ENCODE measurements at places on chromosomes 2 and 18. TPM values are rescaled to one million over a fixed set of nuclear protein-coding genes. Genes with fewer than 3 reads are reported as not detected.
A peak's percentile ranks its signal among the peaks of the same experiment; 100 is the strongest.

MAP3K19 gene
- not detected for total RNA-seq

GATA6 gene
- total RNA-seq = 10.0 TPM

SOX11 gene
- total RNA-seq = 2.1 TPM

ITGA6 gene
- total RNA-seq = 2.6 TPM

HJURP gene
- 5.8 TPM for total RNA-seq

SLC1A4 gene
- 13.1 TPM for total RNA-seq

ABCG5 gene
- total RNA-seq = not detected

RAB17 gene
- total RNA-seq = 0.26 TPM

ANAPC1 gene
- 42.1 TPM for total RNA-seq

DNA sequence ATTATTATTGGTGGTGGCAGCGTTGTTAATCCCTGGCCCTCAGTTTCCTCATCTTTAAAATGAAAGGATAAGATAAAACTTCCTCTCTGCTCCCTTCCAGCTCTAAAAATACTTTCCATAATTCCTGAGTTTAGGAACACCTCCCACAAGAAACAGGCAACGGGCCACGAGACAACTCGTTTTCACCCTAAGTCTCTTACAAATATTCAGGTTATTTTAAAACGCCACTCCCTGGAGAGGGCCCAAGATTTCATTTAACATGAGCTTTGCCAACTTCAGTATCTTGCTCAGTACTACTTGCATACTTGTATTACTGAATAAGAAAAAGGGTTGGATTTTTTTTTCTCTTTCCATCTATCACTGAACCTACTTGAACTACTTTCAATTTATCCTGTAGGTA is 611.1 kb upstream of the FANCL start:
- H3K4me1 ChIP-seq = no peaks in the 10 kb centered on the region
- DNase-seq = no peak
- H3K27me3 ChIP-seq = no peaks in the 10 kb centered on the region
- H3K27ac ChIP-seq = no peak overlapping the region

GRCh38 chr2:205772983-205773382 is 90.7 kb downstream of the NRP2 start:
- no peak overlapping the region for H3K27ac ChIP-seq
- H3K36me3 ChIP-seq = no peaks in the 10 kb centered on the region
- H3K4me3 ChIP-seq = no peak overlapping the region
- no peaks in the 10 kb centered on the region for H3K27me3 ChIP-seq
- peaks cover 7% of the 10 kb centered on the region for H3K4me1 ChIP-seq

GRCh38 chr18:45066886-45067285 is 386.2 kb downstream of the SETBP1 start:
- H3K36me3 ChIP-seq = no peaks in the 10 kb centered on the region
- no peak overlapping the region for H3K4me3 ChIP-seq
- H3K27ac ChIP-seq = no peak overlapping the region
- no peaks in the 10 kb centered on the region for H3K4me1 ChIP-seq
- H3K27me3 ChIP-seq = no peaks in the 10 kb centered on the region
- DNase-seq = peak; percentile 6

- no peak within 1 kb of the TSS for H3K4me3 ChIP-seq
- H3K27me3 ChIP-seq = peaks cover 9% of the 10 kb centered on the region
- H3K27ac ChIP-seq = no peak within 1 kb of the TSS
- DNase-seq = no peak
- H3K36me3 ChIP-seq = no peaks in the 10 kb centered on the region
- H3K4me1 ChIP-seq = no peaks in the 10 kb centered on the region
These were observed at the start of gene SRD5A2 for GRCh38 chr2:31580321-31581117. Gene SRD5A2, minus strand, starts transcription at chr2:31580938. Its CDS starts 38 bp downstream, at chr2:31580900.

- DNase-seq = no peak
- H3K4me3 ChIP-seq = no peak overlapping the region
- H3K27ac ChIP-seq = no peak overlapping the region
- no peaks in the 10 kb centered on the region for H3K4me1 ChIP-seq
These were observed 1036.7 kb upstream of the CELF4 start for GRCh38 chr18:38602341-38602740.

GRCh38 chr2:23624378-23624777 is 239.4 kb downstream of the KLHL29 start:
- no peaks in the 10 kb centered on the region for H3K27me3 ChIP-seq
- H3K4me1 ChIP-seq = no peaks in the 10 kb centered on the region
- no peaks in the 10 kb centered on the region for H3K36me3 ChIP-seq

DNA sequence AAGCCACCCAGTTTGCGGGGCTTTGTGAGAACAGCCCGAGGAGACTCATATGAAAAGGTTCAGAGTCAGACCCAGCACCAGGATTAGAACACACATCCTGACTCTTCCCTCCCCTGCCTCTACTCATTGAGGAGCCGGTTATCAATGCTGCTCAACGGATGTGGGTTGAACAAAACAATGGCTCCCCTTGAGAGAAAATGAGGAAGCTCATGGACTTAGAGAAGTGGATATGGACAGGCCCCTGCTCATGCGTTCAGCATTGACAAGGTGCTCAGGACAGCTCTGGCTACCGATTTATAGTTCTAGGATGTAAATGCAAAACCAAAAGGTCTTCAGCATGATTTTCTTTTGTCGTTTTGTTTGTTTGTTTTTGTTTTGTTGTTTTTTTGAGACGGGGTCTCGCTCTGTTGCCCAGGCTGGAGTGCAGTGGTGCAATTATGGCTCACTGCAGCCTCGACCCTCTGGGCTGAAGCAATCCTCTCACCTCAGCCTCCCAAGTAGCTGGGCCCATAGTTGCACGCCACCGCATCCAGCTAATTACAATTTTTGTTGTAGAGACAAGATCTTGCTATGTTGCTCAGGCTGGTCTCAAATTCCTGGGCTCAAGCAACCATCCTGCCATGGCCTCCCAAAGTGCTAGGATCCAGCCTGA is 32.0 kb upstream of the AGAP1 start:
- H3K36me3 ChIP-seq = no peaks in the 10 kb centered on the region
- no peaks in the 10 kb centered on the region for H3K4me1 ChIP-seq
- no peak overlapping the region for H3K4me3 ChIP-seq

DNA sequence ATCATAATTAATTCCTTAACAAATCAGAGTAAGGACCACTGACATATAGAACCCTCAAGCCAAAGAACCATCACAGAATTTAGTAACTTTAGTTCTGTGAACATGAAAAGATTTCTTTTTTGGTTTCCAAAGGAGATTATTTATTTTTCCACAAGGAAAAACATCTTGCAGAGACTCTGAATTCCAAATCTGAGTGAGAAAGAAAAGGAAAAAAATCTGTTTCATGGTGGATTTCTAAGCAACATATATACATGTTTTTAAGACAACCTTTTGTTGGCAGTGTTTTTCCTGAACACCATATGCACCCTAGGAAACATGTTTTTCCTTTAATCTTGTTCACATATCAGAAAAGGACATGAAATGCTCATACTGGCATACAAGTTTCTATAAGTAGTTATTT is 149.8 kb downstream of the AGPS start:
- no peaks in the 10 kb centered on the region for H3K36me3 ChIP-seq
- no peaks in the 10 kb centered on the region for H3K4me1 ChIP-seq
- H3K4me3 ChIP-seq = no peak overlapping the region
- H3K27ac ChIP-seq = no peak overlapping the region
- no peaks in the 10 kb centered on the region for H3K27me3 ChIP-seq

GRCh38 chr2:118333664-118334063 is 245.4 kb downstream of the INSIG2 start:
- no peaks in the 10 kb centered on the region for H3K36me3 ChIP-seq
- H3K27ac ChIP-seq = no peak overlapping the region
- H3K4me1 ChIP-seq = no peaks in the 10 kb centered on the region

- no peak overlapping the region for H3K27ac ChIP-seq
- H3K4me3 ChIP-seq = no peak overlapping the region
- no peaks in the 10 kb centered on the region for H3K27me3 ChIP-seq
- H3K4me1 ChIP-seq = no peaks in the 10 kb centered on the region
- no peaks in the 10 kb centered on the region for H3K36me3 ChIP-seq
These were observed 90.5 kb upstream of the CDCA7 start for GRCh38 chr2:173264151-173264550.

DNA sequence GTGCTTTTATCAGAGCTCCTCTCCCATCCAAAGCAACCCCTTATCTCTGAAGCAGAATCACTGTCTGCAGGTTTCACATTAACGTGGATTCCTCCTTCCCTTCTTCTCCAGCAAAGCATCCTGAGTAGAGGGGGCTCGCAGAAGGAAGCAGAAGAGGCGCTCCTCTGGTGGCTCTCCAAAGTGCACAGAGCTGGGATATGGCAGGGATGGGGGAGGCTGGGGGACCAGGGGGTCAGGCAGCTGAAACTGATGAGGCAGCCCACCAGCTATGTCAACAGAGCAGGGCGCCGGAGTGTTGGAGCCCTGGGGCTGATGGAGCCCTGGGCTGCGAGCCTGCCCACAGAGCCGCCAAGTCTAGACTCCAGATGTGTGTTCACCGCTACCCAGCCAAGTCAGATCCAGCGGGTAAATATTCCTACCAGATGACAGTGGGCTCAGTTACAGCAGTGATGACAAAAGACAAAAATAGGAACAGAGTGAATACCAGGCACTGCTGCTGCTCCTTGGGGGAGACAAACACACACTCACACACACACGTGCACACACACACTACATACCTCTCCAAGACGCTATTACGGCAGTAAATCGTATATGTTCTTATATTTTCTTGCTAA is 678.3 kb upstream of the ID2 start:
- H3K27ac ChIP-seq = peak overlapping the region; percentile 35
- DNase-seq = peak; percentile 78
- H3K4me1 ChIP-seq = peaks cover 2% of the 10 kb centered on the region
- no peaks in the 10 kb centered on the region for H3K36me3 ChIP-seq
- peak overlapping the region; percentile 11 for H3K4me3 ChIP-seq

- no peak overlapping the region for H3K4me3 ChIP-seq
- no peak for DNase-seq
- no peaks in the 10 kb centered on the region for H3K27me3 ChIP-seq
- H3K27ac ChIP-seq = no peak overlapping the region
These were observed 266.4 kb downstream of the GPD2 start for GRCh38 chr2:156702541-156702940.

- H3K4me3 ChIP-seq = no peak overlapping the region
- no peaks in the 10 kb centered on the region for H3K27me3 ChIP-seq
- H3K27ac ChIP-seq = no peak overlapping the region
- peak; percentile 77 for DNase-seq
These were observed 414.3 kb upstream of the HS6ST1 start for GRCh38 chr2:128732976-128733431.

DNA sequence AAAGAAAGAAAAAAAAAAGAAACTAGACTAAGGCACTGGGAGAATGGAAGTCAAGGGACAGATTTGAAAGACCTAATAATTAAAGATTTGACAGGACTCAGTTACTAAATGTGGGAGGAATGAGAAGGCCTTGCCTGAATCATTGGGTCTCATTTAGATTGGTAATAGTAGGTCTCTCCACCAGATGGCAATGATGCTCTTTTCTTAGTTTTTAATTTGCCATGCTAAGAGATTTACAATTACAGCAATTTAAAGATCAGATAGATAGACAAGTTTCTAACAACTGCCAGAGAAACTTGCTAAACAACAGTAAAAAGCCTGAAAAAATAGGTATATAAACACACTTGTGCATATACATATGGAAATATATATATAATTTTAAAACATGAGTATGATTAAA is 153.0 kb downstream of the TMEM247 start:
- H3K27ac ChIP-seq = no peak overlapping the region
- H3K36me3 ChIP-seq = no peaks in the 10 kb centered on the region
- H3K4me1 ChIP-seq = peaks cover 2% of the 10 kb centered on the region
- peak; percentile 82 for DNase-seq

GRCh38 chr18:305003-305501 is 37.2 kb upstream of the THOC1 start:
- H3K36me3 ChIP-seq = no peaks in the 10 kb centered on the region
- H3K27me3 ChIP-seq = peaks cover 17% of the 10 kb centered on the region
- H3K27ac ChIP-seq = no peak overlapping the region
- H3K4me3 ChIP-seq = no peak overlapping the region
- DNase-seq = peak; percentile 19

DNA sequence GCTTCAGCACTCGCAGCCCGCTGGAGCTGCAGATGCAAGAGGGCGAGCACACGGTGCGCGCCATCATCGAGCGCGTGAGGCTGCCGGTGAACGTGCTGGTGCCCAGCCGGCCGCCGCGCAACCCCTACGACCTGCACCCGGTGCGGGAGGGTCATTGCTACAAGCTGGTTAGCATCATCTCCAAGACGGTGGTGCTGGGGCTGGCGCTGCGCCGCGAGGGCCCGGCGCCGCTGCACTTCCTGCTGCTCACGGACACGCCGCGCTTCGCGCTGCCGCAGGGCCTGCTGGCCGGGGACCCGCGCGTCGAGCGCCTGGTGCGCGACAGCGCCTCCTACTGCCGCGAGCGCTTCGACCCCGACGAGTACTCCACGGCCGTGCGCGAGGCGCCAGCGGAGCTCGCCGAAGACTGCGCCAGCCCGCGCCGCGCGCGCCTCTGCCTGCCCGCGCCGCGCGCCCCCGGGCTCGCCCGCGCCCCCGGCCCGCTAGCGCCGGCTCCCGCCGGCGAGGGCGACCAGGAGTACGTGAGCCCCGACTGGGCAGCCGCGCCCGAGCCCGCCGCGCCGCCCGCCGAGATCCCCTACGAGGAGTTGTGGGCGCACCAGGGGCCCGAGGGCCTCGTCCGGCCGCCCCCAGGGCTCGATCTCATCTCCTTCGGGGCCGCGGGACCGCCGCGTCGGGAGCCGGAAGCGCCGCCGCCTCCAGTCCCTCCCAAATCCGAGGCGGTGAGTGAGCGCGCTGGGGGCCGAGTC is 11.8 kb downstream of the GAREM2 start:
- no peak overlapping the region for H3K27ac ChIP-seq
- peak; percentile 80 for DNase-seq
- no peaks in the 10 kb centered on the region for H3K36me3 ChIP-seq
- no peaks in the 10 kb centered on the region for H3K4me1 ChIP-seq
- no peaks in the 10 kb centered on the region for H3K27me3 ChIP-seq
- peak overlapping the region; percentile 52 for H3K4me3 ChIP-seq

DNA sequence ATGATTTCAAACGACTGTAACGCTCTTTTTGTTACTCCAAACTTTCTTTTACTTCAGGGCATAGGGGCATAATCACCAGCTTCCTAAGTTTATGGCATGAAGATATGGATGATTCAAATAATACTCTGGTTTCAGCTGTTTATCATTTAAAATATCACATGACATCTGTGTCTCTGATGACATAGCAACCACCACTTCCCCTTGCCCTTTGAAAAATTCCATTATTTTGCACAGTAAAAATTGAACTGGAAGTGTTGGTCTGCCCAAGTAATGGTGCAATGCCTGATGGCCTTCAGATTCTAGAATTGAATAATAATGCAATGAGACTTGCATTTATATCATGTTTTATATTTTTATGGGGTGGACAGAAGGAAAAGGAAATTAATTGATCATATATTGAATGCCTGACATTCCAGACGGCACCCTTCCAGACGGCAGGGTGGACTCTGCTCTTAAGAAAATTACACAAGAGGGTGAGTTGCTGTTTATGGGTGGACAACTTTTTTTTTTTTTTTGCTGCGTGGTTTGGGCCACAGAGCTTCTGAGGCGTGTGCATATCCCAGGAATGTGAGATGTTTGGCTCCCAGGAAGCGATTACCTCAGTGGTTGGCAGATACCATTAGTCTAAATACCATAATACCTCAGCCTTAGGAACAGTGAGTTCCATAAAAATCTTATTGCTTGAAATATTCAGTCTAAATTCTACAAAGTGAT is 101.7 kb upstream of the ZNF521 start:
- no peaks in the 10 kb centered on the region for H3K4me1 ChIP-seq
- H3K27ac ChIP-seq = no peak overlapping the region
- DNase-seq = peak; percentile 62
- no peaks in the 10 kb centered on the region for H3K27me3 ChIP-seq

Measured in fibroblast of lung (primary cell).